Esophagus squamous epithelium (tissue), 5 donors: ENCODE measurements at places on chromosomes 1 and 21. TPM values are rescaled to one million over a fixed set of nuclear protein-coding genes. Genes with fewer than 3 reads are reported as not detected.

DNA sequence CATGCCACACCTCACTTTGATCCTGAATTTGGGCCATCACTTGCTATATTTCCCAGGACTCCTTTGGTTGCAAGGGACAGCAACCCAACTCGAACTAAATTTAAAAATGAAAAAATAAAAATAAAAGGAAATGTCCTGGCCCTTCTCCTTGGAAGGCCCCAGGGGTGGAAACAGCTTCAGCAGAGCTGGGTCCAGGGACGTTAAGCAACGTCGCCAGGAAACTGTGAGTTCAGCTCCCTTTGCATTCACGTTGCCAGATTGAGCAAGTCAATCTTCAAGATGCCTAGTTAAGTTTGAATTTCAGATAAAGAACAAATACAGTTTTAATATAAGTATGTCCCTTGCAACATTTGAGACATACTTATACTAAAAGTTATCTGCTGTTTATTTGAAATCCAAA is 14.6 kb upstream of the SPSB1 start:
- DNase-seq = no peak
- H3K27me3 ChIP-seq = no peaks in the 10 kb centered on the region
- no peak overlapping the region for H3K4me3 ChIP-seq
- peaks cover 32% of the 10 kb centered on the region for H3K4me1 ChIP-seq
- no peaks in the 10 kb centered on the region for H3K36me3 ChIP-seq

DNA sequence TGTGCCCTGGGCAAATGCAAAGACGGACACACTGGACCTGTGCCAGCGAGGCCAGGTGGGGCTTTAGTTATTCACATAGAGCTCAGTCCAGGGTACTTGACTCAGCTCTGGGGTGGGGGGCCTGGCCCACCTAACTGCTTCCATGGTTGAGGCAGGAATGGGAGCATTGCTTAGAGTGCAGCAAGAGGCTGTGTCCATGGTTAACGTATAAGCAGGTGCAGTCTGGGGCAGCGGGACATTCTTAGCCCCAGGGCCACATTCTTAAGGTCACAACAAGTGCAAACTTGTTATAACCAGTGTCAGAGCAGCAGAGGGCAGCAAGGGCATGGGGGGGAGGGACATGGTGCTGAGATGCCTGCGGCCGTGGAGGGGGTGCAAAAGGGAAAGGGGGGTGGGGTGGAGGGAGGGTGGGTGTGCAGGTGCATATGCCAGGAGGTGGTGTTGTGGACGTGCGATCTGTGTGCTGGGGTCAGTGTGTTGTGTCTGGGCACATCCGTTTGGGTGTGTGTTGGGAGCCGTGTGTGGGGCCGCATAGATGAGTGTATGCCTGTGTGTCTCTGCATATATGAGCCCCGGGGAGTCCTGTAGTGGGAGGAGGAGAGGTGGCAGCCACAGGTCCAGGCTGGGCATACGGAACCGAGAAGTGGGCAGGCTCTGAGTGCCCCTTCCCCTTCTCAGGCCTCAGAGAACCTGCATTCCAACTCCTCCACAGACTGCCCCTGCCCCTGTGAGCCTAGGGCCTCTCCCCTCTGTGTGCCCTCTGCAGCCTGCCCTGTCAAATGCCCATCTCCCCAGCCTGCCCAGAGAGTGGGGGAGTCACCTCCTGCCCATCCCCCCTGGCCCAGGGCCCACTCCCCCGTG is 8.4 kb downstream of the KCNJ10 start:
- peaks cover 6% of the 10 kb centered on the region for H3K4me1 ChIP-seq
- no peaks in the 10 kb centered on the region for H3K36me3 ChIP-seq
- no peak overlapping the region for H3K27ac ChIP-seq
- no peak overlapping the region for H3K4me3 ChIP-seq
- peaks cover 47% of the 10 kb centered on the region for H3K27me3 ChIP-seq
- DNase-seq = no peak

DNA sequence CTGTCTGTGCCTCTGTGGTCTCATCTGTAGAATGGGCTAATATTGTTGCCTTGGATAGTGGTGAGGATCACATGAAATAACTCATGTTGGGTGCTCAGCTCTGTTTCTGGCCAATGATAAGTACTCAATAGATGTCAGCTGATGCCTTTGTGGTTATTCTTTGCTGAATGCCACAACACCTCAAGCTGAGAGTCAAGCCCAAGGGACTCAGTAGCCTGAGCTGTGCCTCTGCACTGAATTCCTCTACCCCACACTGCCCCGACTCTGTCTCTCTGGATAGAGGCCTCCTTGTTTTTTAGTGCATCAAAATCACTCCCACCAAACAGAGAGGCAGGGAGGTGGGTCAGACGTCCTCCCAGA is 196.1 kb upstream of the VAMP3 start:
- no peak overlapping the region for H3K27ac ChIP-seq
- no peaks in the 10 kb centered on the region for H3K27me3 ChIP-seq
- no peak for DNase-seq
- H3K36me3 ChIP-seq = no peaks in the 10 kb centered on the region
- no peak overlapping the region for H3K4me3 ChIP-seq

DNA sequence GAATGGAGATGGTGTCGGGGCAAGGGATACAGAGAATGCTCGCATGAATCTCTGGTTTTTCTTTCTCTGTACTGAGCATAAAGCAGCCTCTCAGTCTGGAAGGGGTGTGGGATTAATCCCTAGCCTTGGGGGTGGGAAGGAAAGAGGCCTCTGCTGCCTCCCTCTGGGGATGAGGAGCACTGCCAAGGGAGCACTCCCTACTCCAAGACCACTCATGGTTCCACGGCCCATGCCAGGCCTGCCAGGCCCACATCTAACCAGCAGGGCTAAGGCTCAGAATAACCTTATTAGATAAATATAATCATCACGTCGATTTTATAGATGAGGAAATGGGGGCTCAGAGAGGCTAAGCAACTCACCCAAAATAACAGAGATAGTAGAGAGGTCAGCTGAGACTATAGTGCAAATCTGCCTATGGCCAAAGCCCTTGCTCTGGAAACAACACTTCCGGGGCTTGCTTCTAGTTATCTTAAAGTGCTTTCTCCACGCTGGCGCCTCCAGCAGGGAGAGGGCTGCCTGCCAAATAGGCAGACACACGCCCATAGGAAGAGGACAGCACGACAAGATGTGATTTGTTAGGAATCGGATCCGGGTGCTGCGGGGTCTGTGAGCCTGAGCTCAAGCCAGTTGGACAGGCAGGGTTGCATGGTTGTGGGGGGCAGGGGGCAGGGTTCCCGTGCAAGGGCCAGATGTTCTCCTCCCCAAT is 522 bp downstream of the TEX35 start:
- H3K4me3 ChIP-seq = no peak overlapping the region
- peaks cover 8% of the 10 kb centered on the region for H3K4me1 ChIP-seq

- H3K4me3 ChIP-seq = no peak overlapping the region
- peaks cover 6% of the 10 kb centered on the region for H3K4me1 ChIP-seq
- DNase-seq = no peak
- H3K36me3 ChIP-seq = no peaks in the 10 kb centered on the region
- no peak overlapping the region for H3K27ac ChIP-seq
- H3K27me3 ChIP-seq = no peaks in the 10 kb centered on the region
These were observed 12.3 kb upstream of the LRRC8D start for GRCh38 chr1:89808441-89809117.

C4BPA gene
- total RNA-seq = not detected

DNA sequence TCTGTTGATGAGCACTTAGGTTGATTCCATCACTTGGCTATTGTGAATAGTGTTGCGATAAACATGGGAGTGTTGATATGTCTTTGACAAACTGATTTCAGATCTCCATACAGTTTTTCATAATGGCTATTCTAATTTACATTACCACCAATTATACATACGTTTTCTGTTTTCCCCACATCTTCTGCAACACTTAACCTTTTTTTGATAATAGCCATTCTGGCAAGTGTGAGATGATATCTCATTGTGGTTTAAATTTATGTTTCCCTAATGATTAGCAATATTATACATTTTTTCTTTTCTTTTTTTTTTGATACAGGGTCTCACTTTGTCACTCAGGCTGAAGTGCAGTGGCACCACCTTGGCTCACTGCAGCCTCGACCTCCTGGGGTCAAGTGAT is 17.0 kb downstream of the SNRPE start:
- no peaks in the 10 kb centered on the region for H3K27me3 ChIP-seq
- no peak overlapping the region for H3K27ac ChIP-seq
- no peak for DNase-seq
- H3K36me3 ChIP-seq = no peaks in the 10 kb centered on the region

PGLYRP4 gene
- 15.1 TPM for total RNA-seq
